ENCODE measurements at places on chromosomes 4 and X.

DNA sequence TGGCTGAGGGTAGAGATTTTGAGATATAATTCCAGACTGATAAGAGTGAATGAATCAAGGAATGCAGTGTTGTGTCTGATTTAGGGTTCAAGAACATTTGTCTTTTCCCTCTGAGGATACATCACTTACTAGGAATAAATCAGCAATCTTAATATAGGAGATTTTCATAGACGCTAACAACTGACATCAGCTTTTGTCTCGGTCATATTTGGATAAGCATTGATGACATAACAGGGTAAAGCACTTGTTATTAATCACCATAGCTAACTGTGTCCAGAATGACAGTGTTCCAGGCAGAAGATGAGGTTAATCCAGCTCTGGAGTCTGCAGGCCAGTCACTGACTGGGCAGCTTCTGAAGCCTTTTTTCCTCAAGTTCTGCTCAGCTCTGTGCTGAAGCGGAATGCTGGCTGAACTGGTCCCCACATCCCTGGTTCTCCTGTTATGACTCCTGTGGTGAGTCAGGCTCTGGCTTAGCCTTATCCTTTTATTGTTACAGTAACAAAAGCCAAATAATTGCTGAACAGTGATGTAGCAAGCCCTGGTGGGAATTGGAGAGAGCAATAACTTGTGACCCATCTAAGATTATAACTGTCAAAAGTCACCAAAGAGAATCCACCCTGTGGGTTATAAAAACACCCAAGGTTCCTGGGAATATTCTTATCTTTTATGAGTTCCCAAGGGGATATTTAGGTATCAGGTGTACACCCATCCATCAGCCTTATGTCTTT lies 41.8 kb downstream of the FNIP2 start:
- peak; percentile 95 for DNase-seq

DNA sequence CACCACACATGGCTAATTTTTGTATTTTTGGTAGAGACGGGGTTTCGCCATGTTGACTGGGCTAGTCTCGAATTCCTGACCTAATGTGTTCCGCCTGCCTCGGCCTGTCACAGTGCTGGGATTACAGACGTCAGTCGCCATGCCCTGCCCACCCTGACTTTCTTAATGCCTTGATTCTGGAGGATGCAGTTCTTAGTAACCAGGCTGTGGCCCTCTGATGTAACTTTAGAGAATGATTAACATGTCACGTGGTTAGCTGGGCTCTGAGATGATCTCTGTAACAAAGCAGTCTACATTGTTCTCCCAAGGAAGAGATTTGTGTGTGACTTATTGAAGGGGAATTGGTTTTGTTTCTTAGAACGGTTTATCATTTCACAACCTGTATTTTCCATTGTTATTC lies 30.6 kb downstream of the ANK2 start:
- peak; percentile 50 for DNase-seq

DNA sequence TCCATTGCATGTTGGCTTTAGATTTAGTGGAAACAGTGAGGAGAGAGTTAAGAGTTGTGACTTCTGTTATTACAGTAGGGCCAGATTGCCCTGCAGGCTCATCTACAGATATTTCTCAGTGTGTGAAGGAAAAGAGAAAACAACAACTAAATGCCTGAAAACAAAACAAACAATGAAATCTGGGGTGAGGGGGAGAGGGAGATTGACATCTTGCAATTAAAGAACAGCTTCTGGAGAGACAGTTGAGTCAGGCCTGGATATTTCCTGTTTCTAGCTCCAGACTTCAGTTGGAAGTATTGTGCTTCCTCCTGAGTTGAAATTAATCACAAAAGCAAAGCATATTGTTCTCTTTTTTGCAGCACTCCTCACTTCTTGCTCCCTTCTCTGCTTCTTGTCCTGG lies 108.3 kb upstream of the SCML1 start:
- DNase-seq, result peak; percentile 15

DNA sequence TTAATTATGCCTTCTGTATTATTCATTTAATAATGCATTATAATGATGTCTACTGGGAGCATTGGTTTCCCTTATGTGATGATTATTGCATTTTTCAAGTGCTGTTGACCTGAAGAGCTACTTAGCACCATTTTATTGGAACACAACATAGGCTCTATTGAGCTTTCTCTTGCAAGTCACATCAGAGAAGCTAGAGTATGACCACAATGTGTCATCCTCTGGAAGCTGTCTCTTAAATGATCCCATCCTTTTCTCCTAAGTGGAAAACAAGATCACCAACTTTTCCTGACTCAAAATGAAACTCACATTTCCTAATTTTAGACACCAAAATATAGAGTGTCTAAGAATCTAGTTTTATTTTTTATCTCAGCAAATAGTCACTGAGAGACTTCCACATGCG lies 1451.9 kb downstream of the PCDH7 start:
- peak; percentile 32 for DNase-seq

- peak; percentile 64 for DNase-seq
These were observed 2.9 kb downstream of the RAPGEF2 start for GRCh38 chr4:159105761-159106243.

DNA sequence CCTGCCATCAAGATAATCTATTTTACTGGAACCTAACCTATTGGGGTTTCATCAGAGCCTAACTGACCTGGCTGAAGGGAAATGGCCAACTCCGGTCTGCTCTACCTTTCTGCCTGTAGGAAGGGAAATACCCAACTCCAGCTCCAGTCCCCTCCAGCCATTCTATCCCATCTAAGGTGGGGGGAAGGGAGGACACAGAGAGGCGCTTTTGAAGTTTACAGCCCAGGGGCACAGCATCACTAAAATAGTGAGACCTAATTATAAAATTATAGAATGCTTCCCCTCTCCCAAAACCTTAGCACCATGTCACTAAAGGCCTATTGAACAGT lies 27.8 kb upstream of the ACSL4 start:
- DNase-seq, result no peak

- DNase-seq, result no peak
These were observed at the start of gene RENBP for GRCh38 chrX:153944140-153944799. Gene RENBP (minus strand): TSS chrX:153944643. CDS start chrX:153944610, 33 bp downstream.

- DNase-seq, result no peak
These were observed 173.5 kb downstream of the NKX6-1 start for GRCh38 chr4:84325625-84326024.

- DNase-seq, result no peak
These were observed 96.4 kb upstream of the PDE5A start for GRCh38 chr4:119725011-119725410.

DNA sequence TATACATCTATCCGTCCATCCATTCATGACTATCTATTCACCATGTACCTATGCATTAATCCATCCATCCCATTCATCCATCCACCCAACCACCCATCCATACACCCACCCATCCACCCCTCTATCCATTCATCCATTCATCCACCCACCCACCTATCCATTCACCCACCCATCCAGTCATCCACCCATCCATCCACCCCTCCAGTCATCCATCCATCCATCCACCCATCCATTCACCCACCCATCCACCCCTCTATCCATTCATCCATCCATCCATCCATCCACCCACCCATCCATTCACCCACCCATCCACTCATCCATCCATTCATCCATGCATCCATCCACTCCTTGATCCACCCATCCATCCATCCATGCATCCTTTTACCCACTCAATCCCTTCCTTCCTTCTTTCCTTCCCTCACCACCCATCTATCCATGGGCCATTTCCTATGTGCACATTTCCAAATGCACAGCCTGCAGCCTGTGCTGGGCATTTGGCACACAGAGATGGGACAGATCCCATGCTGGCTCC lies 100.8 kb upstream of the ADRA2C start:
- no peak for DNase-seq

- no peak for DNase-seq
These were observed 129.1 kb downstream of the ARHGAP10 start for GRCh38 chr4:147860960-147861359.

- DNase-seq, result no peak
These were observed 3.9 kb downstream of the FGF2 start for GRCh38 chr4:122830426-122831095.

GRCh38 chr4:184273166-184274147 lies 55.8 kb upstream of the ENPP6 start:
- DNase-seq, result no peak

DNA sequence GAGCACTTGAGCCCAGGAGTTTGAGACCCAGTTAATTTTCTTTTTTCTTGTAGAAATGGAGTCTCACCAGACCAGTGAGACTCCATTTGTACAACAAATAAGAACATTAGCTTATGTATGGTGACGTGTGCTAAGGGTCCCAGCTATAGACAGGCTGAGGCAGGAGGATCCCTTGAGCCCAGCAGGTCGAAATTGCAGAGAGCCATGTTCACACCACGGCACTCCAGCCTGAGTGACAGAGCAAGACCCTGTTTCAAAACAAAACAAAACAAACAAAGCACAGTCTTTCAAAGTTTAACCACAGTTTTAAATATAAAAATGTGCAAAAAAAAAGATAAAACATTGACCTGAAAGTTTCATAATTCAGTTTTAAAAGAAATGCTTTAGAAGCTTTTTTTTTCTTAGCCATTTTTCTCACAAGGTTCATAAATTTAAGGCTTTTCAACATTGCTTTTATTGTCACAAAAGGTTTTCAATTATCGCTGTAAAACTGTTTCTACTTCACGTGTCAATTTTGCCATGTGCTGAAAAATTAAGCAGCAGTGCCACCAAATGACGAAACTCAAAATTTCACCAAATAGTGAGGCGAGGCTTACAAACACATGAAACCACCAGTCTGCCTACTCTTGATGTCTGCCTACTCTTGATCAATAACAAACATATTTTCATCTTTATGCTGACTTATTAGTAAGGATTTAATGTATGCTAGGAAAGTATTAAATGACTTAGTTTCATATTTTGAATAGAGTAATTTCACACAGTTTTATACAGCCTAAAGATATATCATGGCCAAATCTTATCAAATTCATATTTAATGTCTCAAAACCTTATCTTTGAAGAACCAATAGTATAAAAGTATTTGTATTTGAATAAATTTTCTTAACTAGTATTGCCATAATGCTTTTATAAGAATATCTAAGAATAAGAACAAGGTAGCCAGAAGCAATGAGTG lies 126.3 kb downstream of the NEK1 start:
- peak; percentile 72 for DNase-seq

DNA sequence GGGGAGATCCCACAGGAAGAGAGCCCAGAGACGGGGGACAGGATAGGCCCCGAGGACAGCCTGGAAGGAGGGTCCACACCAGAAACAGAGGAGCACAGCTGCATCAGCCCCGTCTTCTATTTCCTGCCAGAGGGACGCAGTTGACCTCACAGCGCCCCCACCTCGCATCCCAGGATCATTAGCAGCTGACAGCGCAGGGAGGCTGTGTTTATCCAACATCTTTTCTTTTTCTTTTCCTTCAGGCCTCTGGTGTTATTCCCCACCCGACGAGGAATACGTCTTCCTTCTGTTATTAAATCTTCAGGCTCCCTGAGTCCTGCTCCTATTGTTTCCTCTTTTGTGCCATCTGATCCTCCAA lies 75.4 kb downstream of the DCHS2 start:
- DNase-seq, result peak; percentile 3

GRCh38 chrX:19649226-19649995 lies 134.1 kb upstream of the MAP3K15 start:
- DNase-seq, result peak; percentile 49
